ENCODE measurements at places on chromosomes 1 and 21.

DNA sequence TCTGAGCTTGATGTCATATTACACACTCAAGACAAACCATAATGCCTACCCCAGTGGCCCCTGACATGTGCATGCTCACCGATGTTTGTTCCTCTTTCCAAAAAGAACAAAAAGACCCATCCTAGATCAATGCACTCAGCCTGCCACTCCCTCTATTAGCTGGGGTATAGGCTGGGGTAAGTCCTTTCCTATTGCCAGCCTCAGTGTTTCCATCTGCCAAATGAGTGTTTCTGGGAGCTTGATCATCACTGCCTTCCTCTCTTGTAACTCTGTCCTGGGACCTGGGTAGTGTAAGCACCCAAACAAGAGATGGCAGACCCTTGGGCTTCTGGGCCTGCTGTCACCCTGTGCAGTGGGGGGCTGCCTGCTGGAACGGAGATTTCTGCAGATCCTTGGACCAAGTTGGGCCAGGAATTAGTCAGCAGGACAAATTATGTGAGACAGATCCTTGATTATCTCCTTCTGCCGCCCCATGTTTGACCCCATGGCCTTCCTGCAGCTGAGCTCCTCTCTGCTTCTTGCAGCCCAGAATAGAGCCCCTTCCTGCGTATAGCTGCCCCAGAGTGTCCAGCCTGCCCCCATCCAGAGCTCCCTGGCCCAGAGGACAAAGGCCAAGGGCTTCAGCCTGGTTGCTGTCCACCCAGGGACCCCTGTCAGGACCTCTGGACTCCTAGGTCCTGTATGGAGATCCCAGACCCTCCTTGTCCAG, 31.5 kb upstream of the LRP8 start:
- DNase-seq: no peak

GRCh38 chr1:245798349-245798711, 643.5 kb downstream of the KIF26B start:
- DNase-seq: no peak

GRCh38 chr1:41661428-41662060, 177.1 kb upstream of the EDN2 start:
- DNase-seq: no peak

DNA sequence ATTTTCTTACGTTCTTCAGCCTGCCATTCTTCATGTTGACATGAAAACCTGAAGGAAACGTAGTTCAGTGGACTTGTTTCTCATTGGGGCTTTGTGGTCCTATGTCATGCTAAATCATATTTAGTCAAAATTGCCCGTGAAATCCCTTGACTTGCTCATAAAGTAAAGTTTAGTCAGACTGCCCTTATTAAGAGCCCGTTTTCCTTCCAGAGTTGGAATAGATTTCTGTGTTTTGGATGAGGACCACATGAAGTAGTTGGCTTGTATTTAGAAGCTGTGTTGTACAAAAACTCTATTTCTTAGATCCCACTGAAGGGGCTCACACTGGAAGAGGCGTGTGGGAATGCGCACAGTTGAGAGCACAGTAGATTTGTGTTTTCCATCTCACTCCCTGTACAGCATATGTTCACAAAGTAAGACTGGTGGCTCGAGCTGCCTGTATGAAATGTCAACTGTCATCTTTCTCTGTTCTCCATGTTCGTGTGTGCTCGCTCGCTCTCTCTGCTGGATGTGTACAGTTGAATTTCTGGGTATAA, 42.4 kb downstream of the CAMTA1 start:
- no peak for DNase-seq

DNA sequence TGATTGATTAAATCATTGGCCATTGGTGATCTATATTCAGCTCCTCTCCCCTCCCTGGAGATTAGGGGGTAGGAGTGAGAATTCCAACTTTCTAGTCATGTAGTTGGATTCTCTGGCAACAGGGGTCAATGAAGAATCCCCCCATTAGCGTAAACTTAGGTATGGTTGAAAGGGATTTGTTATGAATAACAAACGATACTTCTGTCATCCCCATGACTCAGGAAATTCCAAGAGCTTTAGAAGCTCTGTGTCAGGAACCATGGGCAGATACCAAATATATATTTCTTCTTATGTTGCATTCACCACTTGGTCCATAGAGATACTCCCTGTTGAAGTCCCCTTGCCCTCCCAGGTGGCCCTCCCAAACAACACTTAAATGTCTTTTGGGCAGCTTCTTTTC, 124.5 kb downstream of the DNM3 start:
- DNase-seq: no peak

DNA sequence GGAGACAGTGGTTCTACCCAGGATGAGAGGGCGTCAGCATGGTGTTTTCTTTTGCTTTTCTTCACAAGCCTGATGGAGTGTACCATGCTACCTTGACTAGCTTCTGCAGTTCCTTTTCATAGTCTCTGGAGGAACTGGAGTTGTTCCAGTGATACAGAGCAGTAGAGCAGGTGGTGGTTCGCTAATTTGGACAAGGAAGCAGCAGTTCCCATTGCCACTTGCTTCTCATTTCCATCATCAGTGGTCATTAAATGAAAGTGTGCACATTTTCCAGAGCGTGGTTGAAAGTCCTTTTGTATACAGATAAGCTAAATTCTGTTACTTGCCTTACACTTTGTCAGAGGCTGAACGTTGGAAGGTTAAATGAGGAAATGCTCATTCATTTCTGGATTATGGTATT, 182.3 kb downstream of the C1orf21 start:
- DNase-seq: no peak

- DNase-seq: no peak
Observed at GRCh38 chr1:210233216-210233494, 559 bp downstream of the SERTAD4 start.

- DNase-seq: no peak
Observed at GRCh38 chr1:50420689-50421365, 2.4 kb downstream of the DMRTA2 start.

DNA sequence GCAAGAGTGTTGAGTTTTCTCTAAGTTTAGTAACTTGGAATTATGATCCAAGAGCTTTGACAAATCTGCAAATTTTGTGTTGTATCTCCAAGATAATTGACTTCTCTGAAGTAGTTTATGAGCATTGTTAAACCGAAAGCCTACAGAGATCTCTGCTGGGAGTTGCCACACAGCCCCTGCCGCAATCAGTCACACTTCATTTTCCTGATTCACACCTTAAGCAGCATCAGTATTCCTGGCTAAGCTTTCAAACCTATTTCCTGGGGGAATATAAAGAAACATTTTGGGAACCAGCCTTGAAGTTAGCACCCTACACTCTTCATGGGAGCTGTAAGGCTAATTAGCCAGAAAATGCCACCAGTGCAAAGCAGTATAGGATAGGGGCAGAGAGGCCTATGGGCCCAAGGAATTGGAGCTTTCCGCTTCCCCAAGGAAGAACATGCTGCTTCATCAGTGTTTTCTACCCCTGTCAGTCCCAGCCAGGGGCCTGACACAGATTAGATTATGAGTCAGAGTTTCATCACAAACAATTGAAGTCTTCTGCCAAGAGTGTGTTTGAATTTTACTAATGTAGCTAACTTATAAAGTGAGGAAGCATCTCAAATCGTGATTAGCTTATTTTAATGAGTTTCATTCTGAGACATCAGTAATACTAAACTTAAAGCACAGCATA, 23.2 kb upstream of the CACYBP start:
- DNase-seq: no peak

- no peak for DNase-seq
Observed at GRCh38 chr1:244920911-244921761, 56.8 kb upstream of the HNRNPU start.

DNA sequence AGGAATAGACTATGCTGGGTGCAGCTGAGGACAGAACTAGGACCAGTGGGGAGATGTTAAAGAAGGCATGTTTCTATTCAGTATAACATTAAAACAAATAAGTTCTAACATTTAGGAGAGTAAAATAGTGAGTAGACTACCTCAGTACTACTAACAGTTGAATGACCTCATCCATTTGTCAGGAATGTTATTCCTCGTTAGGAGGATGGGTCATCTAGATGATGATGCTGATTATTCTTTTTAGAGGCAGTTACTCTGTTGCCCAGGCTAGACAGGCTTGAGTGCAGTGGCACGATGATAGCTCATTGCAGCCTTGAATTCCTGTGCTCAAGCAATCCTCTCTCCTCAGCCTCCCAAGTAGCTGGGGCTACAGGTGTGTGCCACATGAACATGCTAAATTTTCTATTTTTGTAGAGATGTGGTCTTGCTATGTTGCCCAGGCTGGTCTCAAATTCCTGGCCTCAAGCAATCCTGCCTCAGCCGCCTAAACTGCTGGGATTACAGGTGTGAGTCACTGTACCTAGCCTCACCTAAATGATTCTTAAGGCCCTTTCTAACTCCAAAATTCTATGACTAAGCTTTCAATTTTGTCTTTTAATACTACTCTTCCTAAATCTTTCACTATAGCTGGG, 9.3 kb downstream of the EEIG2 start:
- no peak for DNase-seq

GRCh38 chr21:24148461-24148860, 1458.8 kb downstream of the MRPL39 start:
- no peak for DNase-seq

- no peak for DNase-seq
Observed at GRCh38 chr1:26614655-26615411, 81.0 kb upstream of the ARID1A start.

DNA sequence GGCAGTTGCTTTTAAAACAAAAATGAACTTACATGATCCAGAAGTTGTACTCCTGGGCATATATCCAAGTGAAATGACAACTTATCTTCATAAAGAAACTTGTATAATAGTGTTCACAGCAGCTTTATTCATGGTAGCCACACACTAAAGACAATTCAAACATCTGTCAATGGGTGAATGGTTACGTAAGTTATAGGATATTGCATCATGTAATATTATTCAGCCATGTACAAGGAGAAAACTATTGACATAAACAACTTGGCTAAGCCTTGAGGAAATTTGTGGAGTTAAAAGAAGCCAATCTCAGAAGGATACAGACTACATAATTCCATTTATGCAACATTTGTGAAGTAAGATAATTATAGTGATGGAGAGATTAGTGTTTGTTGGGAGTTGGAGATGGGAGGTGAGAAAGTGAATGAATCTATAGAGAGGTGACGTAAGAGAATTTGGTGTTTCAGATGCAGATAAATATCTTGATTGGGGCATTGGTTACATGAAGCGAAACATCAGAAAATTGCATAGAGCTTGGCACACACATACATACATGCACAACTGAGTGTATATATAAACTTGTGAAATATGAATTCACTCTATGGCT, 49.9 kb upstream of the GRIK1 start:
- DNase-seq: no peak

DNA sequence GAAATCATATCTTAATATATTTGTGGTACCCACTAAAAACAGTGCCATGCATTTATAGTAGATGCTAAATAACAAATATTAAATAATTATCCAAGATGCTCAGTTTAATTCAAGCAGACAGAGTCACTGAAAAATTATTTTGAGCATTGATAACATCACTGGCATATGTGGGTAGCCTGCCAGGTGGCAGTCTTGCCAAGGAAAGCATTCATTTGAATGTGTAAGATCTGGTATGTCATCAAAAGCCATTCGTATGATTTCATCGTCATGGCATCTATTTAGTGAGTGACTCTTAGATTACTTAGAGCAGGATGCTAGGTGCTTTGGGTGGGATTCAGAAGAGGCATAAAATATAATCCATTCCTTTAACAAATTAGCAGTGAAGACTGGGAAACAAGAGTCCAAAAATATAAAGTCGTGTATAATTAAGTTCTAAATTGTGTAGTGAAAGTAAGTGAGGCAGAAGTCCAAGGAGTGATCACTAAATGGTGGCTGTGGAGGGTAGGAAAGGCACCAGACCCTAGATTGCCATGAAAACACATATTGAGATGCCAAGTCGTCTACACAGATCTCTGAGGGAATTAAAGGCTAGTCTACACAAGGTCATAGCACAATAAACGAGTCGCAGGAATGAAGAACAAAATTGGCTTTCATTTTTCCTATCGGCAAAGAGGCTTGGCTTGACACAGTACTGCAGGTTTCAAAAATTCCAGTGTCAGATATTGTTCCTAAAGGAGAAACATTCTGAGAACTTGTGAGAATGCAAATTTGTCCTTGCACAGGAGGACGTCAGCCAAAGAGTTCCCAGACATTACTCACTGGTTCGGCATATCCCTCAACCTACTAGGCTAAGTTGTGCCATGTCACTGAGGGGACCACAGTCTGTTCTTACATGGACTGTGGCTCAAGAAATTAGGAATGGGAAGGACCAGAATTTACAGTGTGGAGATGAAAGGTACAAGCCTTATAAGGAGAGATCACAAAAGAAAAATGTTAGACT, 130.8 kb downstream of the LYPLAL1 start:
- DNase-seq: no peak

DNA sequence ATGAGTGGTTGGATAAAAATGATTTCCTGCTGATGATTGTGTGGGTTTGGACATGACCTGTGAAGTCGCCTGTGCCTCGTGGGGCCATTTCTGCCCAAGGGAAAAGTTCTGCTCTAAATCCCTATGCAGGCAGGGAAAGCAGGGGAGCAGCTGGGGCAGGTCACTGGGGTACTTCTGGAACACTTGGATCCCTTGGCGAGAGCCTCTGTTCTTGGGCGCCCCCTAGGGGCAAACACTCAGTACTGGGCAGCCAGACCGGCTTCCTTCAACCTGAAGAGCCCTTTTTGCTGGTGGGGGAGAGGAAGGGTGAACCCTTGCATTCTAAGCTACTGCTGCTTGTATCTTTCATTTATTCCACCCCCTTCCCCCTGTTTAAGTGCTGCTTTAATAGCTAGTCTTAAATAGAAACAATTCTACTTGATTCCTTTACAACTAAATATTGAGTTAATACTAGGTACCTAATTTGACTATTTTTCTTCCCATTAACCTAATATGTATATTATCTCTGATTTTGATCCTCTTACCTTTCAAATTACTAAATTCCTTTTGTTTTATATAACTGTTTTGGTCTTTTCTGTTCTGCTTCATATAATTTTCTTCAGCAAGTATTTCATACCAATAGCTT, 5.1 kb upstream of the CLEC20A start:
- no peak for DNase-seq

- no peak for DNase-seq
Observed at GRCh38 chr1:111618961-111619634, 491 bp upstream of the RAP1A start.

GRCh38 chr1:174572771-174573170, 125.0 kb downstream of the GPR52 start:
- DNase-seq: no peak

GRCh38 chr1:68819190-68819829, 322.4 kb upstream of the DEPDC1 start:
- no peak for DNase-seq

DNA sequence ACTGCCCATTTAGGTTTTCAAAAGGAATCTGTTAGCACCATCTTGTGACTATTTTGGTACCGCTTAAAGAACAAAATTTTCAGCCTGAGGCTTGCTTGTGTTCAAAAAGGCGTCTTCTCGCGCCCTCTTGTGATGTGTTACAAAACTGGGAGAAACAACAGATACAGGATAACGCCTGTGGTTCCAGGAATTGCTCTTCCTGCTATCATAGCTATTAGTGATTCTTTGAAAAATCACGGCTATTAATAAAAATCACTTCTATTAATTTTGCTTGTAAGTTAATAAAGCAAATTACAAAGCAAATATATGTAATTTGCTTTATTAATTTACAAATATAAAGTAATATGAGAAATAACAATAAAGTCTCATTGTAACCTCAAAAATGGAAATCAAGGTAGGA, 82.2 kb upstream of the ABCD3 start:
- no peak for DNase-seq
